GM12865 (cell line): ENCODE measurements at places on chromosomes 12 and 14.

GRCh38 chr14:42994051-42994736 lies 1387.5 kb downstream of the LRFN5 start:
- no peak for DNase-seq

DNA sequence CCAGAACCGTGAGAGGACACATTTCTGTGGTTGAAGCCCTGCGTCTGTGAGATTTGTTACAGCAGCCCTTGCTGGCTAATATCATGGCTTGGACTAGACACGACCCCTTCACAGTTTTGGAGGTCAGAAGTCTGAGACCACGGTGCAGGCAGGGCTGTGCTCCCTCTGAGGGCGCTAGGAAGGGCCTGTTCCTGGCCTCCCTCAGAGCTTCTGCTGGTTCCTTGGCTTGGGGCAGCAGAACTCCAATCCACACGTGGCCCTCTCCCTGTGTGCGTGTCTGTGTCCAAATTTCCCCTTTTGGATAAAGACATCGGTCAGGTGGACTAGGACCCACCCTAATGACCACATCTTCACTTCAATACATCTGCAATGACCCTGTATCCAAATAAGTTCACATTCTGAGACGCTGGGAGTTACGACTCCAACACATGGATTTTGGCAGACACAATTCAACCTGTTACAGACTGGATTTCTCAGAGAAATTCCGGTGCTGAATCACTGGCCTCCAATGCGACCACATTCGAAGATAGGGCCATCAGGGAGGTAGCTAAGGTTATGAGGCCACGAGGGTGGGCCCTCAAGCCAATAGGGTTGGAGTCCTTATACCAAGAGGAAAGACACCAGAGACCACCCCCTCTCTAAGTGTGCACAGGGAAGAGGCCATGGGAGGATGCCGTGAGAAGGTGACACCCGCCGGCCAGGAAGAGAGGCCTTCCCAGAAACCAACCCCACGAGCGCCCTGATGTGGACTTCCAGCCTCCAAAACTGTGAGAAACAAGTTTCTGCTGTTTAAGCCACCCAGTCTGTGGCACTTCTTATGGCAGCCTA lies 43.6 kb upstream of the PPP2R5C start:
- DNase-seq, result no peak

DNA sequence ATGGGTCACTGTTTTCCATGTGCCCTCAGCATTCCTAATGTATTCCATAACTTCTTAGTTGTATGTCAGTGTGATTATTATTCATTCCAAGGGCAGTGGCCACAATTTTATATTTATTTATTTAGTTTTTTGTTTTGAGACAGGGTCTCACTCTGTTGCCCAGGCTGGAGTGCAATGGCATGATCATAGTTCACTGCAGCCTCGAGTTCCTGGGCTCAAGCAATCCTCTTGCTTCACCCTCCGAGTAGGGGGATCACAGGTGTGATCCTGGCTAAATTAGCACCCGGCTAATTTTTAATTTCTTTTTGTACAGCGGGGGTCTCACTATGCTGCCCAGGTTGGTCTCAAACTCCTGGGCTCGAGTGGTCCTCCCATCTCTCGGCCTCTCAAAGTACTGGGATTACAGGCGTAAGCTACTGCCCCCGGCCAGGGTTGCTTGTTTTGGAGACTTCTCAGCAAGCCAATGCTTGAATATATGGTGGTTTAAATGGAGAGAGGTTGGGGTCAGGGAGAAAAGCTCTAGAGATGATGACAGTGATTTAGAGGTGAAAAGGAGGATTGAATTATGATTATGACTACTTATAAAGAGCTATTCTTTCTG lies 7.6 kb downstream of the GPRC5A start:
- no peak for DNase-seq

DNA sequence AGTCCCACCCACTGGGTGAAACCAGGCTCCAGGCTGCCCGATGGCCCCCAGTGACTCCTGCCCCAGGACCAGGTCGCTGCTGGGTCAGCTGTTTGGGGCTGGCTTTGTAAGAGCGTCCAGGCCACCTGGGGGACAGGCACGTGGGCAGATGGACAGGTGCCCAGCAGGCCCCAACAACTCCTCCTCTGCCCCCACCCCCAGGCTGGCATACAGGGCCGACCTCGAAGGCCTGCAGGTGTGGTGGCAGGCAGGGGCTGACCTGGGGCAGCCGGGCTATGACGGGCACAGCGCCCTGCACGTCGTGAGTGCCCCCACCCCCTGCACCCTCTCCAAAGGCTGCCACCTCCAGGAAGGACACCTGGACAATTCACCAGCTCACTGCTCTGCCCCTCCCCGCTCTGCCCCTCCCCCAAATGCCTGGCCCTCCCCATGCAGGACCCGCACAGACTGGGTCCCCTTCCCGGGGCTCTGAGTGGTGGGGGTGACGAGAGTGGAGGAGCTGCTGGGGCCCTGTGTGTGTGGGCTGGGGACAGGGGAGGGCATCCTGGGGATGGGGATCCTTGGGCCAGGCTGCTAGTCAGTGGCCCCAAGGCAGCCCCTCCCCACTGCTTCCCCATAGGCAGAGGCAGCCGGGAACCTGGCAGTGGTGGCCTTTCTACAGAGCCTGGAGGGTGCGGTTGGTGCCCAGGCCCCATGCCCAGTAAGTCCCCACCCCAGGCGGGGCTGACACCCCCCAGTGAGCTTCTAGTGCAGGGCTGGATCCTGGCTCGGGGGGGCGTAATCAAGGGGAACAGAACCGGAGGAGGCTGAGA lies 26.0 kb downstream of the ASPG start:
- DNase-seq, result no peak

DNA sequence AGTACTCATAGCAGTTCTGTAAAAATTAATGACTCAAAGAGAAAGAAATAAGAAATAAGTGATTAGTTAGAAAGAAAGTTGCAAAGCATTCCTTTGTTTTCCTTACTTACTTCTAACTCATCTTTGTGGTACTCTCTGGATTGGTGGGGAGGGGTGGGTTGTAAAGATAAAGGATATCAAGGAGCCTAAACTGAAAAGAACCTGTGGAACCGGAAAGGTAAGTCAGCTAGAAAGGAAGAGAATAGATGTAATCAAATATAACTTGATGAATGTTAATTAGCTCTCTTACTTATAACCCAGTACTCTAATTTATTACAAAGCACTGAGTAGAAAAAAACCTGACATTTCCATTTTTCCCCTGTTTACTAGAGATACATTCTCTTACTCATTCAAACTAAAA lies 37.5 kb upstream of the KRR1 start:
- no peak for DNase-seq

DNA sequence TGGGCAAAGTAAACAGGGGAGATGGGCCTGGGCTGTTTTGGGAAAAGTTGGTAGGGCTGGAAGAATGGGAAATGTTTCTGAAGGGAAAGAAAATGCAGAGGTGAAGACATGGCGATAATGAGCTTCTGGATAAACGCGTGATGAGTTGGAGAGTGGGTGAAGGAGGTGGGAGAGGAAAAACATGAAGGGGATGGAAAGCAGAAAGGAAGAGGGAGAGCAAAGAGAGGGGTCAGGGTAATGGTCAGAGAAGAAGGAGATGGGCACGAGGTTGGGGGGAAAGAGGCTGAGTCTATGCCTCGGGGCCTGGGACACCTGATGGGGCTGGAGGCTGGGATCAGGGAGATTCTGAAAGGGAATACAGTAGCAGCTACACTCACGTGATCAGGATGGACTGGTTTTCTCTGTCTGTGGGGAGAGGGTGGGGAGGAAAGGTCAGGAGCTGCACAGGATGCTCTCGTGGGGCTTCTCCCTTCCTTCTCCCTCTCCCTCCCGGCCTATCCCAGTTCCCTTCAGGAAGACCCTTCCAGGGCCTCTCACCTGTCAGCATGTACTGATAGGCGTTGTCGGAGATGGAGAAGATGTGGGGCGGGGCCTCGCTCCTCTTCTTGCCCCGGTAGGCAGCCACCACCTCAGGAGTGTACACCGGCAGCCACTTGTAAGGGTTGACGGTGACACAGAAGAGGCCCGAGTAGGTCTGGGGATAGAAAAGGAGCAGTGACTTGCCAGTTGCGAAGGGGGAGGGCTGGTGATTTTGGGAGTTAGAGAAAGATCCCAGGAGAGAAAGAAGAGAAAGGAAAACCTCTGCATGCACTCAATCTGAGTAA lies 3.1 kb downstream of the MYH7 start:
- DNase-seq, result no peak

DNA sequence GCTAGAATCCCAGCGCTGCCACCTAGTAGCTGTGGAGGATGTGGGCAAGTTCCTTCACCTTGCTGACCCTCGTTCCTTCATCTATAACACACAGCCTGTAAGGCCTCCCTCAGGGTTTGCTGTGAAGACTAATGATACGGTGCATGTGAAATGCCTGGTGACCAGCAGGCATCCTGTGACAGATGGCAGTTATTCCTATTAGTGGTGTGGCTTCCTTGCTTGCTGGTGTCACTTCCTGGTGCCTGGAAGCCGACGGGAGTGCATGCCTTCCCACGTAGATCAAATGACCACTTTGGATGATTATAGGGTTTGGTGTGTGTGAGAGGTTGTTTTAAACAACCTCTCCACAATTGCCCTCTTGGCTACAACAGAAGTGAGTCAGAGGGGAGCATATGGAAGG lies 894.9 kb downstream of the VRK1 start:
- no peak for DNase-seq

DNA sequence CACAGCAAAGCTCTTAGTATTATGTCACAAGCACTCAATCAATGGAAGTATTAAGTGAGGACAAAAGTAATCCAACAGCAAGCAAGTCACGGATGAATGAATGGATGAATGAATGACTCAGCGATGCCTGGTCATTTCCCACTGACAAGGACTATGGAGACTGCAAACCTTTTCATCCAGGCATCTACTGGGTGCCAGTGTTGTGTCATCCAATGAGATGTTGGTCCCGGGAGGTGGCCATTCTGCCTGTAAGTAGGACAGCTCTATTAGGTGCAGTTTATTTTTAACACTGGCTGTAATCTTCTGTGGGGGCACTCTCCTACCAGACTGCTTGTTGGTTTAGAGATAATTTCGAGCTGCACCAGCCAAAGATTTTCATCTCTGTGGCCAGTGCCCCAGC lies 39.4 kb downstream of the STAB2 start:
- DNase-seq, result peak; percentile 18

- DNase-seq, result no peak
Observed at GRCh38 chr12:14071833-14072232, 90.4 kb upstream of the GRIN2B start.

DNA sequence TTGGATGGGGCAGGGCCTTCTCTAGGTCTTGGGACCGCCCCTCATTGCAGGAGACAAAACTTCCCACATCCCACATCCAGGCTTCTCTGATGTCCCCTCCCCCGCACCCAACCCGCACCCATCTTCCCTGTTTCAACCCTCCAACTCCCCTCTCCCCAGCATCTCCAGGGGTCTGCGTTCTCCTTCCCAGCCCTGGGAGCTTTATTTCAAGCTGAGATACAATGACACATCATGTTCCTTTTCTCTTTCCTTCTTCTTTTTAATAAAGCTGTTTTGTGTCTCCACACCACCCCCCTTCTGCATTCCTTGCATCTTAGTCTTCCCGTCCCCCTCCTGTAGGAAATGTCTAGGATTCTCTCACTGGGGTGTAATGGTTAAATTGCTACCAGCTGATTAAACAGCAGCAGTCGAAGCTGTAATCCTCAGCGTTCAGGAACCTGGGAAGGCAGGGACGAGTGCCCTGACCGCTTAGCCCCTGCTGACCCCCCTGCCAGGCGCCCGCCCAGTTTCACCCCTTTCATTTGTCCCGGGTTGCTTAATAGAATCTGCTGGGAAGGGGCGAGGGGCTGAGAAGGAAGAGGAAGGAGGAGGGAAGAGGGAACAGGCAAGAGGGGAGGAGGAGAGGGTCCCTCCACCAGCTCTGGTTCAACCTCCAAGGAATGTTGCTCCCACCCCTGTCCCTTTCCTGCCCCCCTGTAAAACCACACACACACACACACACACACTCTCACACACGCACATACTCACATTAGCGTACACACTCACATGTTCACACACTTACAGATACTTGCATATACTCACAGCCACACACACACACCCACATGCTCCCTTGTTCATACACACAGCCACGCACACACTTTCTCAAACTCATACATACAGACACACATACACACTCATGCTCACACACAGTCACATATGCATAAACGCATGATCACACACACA lies 104.5 kb upstream of the MED13L start:
- DNase-seq, result no peak

- DNase-seq, result no peak
Observed at GRCh38 chr12:56805355-56805754, 42.2 kb downstream of the HSD17B6 start.

GRCh38 chr12:54716261-54716660 lies 68.1 kb upstream of the DCD start:
- DNase-seq, result no peak

DNA sequence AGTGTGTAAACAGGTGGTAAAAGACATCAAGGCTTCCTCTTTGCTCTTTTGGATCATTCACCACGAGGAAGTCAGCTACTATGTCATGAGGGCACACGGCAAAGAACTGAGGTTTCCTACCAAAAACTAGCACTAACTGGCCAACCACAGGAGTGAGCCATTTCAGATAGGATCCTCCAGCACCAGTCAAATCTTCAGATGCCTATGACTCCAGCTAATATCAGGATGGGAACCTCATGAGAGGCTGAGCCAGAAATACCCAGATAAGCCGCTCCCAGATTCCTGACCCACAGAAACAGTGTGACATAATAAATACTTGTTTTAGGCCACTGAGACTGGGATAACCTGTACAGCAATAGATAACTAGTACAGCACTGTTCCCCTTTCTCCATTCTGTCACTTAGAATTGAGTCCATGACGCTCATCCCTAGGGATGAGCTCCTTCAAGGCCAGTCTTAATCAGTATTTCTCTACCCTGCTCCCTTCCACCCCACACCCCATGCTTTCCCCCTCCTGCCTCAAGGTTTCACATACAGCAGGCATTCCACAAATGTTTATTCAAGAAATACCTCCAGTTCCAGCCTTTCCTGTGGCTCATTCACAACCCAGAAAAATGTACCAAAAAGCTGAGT lies 68.4 kb downstream of the PPM1H start:
- DNase-seq, result no peak

DNA sequence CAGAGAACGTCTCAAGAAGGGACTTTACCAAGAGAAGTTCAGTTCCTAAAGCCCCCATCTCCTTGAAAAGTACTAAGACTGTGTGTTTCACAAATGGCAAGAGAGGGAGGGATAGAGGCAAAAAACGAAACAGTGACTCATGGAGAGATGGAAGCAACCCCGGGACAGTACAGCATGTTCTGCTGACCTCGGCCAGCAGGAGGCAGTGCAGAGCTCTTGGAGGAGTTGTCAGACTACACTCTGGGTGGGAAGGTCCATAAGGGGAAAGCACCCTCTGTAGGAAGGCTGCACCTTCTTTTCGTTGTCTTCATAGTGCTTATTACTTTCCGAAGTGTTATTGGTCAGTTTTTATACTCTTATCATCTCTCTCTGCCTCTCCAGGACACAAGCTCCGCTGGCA lies 525.2 kb upstream of the CCDC196 start:
- DNase-seq, result peak; percentile 65

GRCh38 chr12:12266389-12266872 lies 413 bp downstream of the LRP6 start:
- no peak for DNase-seq

- DNase-seq, result no peak
Observed at GRCh38 chr12:107196681-107197080, 103.3 kb upstream of the CRY1 start.
